ENCODE measurements at places on chromosomes 7 and 10.
A peak's percentile ranks its signal among the peaks of the same experiment; 100 is the strongest.

GRCh38 chr10:48976196-48976595, 36.6 kb upstream of the LRRC18 start:
- no peak for DNase-seq

GRCh38 chr10:125953778-125954385, 57.5 kb downstream of the FANK1 start:
- peak; percentile 4 for DNase-seq

DNA sequence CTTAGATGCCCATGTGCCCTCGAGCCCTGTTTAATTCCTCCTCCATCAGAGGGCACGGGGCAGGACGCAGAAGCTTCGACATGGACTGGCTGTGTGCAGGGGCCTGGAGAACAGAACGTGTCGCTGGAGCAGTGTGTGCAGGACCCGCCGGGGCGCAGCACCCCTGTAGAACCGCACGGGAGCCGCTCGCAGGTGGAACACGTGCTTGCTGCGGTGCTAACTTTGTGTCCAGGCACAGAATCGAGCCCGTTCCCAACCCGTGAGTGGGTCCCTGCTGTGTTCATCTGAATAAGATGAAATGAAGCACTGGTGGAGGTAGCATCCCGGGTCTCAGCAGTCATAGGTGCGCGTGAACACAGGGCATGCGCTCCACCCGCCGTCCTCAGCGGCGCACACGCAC, 116.9 kb downstream of the WDR37 start:
- DNase-seq, result no peak

DNA sequence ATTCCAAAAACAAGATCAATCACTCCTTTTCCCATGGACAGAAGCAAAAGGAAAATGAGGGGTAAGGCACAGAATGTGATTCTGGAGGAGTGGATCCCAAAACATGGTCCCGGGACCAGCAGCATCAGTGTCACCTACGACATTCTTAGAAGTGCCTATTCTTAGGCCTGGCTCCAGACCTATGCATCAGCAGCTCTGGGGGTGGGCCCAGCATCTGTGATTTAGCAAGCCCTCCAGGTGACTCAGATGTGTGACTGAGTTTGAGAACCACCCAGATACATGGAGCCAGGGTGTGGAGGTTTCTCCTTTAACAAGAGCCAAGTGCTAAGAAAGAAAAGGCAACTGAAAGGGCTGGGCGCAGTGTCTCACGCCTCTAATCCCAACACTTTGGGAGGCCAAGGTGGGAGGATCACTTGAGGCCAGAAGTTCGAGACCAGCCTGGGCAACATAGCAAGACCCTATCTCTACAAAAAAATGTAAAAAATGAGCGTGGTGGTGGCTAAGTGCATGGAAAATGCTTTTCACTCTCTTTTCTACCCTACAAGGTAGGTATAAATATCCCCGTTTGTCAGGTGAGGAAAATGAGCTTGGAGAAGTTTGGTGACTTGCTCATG, 17.1 kb upstream of the ARPC1A start:
- no peak for DNase-seq

GRCh38 chr7:23277359-23277989, 21.7 kb upstream of the MALSU1 start:
- peak; percentile 73 for DNase-seq

DNA sequence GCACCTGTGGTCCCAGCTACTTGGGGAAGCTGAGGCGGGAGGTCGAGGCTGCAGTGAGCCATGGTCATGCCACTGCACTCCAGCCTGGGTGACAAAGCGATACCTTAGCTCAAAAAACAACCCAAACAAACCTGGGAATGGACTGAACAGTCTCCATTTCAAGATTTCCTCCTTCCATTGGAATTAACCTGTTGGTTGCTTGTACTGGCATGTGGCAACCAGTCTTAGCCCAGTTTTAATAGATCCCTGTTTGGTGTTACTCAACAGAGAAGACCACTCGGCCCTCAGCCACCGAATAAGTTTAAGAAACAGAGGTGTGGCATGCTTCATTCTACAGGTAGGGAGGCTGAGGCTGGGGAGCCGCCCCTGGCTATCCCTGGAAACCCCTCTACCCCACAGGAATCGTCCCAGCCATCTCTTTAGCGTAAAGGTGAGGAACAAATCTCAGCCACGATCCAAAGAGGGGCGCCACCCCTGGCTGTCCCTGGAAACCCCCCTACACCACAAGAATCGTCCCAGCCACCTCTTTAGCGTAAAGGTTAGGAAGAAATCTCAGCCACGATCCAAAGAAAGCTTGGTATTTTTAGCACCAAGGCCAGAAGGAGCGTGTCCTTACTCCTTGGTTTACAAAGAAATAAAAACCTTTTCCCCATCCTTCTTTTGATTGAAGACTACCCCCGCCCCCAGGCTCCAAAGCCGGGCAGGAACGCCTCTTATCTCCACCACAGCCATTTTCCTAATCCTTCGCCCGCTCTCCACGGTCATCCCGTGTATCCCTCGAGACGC, 861 bp upstream of the TSPAN14 start:
- DNase-seq, result no peak

DNA sequence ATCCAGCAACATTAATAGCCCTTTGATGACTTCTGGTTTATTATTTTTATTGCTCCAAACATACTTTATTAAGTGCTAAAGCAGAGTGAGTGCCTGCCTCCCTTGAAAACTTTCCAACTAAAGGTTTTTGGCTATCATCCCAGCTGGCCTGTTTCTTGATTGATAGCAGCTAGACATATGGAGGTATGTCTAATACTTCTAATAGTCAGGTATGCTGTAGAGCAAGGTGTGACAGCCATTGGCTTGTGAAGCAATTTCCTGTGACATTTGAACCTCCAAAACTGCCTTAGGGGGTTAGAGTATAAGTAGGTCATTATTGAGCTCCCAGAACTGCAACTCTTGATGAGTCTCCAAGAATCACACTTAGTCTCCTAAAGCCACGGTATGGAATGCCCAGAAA, 55.8 kb downstream of the LOXL4 start:
- DNase-seq, result no peak

GRCh38 chr10:83680470-83680891, 458.8 kb upstream of the GHITM start:
- DNase-seq, result no peak

GRCh38 chr7:3922175-3922635, 621.2 kb downstream of the SDK1 start:
- DNase-seq, result peak; percentile 16

- DNase-seq, result peak; percentile 33
Observed at GRCh38 chr7:107494884-107495283, 25.0 kb downstream of the GPR22 start.

GRCh38 chr10:29276251-29276850, 12.5 kb upstream of the LYZL1 start:
- DNase-seq, result no peak

DNA sequence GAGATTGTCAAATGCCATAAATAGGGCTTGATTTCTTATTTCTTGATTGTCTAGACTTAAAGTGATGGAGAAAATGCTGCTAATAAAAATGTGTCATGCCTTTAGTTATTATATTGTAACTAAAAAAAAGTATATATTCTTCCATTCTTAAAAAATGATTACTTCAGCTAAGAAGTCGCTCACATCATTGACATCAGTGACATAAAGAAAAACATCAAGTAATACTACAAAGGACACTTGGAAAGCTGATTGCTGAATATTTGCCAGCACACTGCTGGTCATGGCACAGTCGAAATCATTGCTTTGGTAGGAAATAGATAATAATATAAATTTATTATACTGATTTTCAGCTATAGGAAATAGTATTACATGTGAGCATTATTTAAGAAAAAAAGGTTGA, 62.6 kb downstream of the LOXL4 start:
- no peak for DNase-seq

- DNase-seq, result no peak
Observed at GRCh38 chr7:116957874-116958273, 4.6 kb downstream of the ST7 start.

DNA sequence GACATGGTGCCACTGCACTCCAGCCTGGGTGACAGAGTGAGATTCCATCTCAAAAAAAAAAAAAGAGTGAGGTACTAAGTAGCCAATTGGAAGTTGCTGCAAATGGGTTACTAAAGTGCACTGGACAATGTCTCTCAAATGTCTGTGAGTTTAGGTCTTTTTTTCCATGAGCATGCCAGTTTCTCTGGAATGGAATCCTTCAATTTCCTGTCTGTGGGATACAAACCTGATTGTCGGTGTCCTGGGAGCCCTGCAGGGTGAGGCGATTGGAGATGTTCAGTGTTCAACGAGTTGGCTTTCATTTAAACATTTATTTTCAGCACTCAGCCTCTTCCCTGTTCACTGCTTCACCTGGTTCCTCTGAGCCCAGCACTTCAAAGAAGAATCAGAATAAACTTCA, 5.3 kb upstream of the CALD1 start:
- no peak for DNase-seq

DNA sequence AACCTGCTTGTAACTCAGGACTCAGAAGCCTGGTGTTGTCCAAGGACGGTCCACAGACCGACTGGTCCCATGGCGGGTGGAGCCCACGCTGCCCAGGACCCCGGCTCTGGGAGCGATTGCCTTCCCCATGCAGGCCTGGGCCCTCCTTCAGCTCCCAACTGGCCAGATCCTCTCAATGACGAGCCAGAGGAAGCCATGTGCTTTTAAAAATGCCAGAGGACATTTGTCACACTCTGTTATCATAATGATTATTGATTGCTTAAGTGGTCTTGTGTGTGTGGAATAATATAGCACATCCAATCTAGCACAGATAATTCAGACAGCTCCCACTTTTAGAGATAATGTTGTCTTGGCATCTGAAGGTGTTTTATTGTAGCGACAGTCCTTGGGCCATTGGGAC, 22.6 kb upstream of the OGDHL start:
- no peak for DNase-seq

- DNase-seq, result no peak
Observed at GRCh38 chr7:5539013-5539411, 115.4 kb upstream of the TNRC18 start.

GRCh38 chr10:69411476-69411875, 5.2 kb downstream of the TACR2 start:
- DNase-seq, result peak; percentile 55

DNA sequence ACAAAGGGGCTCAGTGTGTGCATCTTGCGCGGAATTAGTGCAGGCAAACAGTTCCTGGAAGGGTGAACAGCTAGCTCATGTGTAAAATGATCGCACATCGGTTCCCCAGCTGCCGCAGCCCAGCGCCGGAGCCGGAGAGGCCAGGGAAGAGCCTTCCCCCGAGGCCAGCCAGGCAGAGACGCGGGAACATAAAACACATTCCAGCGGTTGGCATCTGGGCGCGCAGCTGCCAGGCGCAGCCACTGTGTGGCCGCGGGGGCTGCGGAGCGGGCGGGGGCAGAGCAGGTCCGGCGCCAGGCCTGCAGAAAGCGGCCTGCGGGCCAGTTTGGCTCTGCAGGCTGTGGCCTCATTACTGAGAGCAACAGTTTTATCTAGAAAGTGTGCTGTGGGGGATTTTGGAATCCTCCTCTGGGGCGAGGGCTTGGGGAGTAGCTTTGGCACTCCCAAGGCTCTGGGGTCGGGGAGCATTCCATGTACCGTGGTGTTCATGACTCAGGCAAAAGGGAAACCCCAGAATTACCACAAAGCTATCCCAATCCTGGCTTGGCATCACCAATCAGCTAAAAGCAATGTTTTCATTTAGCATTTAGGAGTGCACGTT, 74.3 kb downstream of the SAMD9 start:
- DNase-seq, result peak; percentile 20

DNA sequence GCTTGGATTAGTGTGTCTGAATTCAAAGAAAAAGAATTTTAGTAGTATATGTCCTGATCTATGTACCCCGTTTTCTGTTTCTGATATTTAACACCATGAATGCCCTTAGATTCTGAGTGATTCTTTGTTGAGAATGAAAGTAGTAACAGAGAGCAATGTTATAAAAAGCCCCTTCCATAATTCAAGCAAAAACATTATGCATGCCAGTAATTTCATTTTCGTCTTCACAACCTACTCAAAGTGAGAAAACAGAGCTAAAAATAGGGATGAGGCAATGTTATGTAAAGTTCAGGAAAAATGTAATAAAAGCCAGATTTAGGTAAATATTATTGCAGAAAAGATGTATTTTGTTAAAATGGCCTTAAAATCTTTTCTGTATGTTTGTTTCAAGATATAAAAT, 28.1 kb downstream of the PTPRZ1 start:
- DNase-seq, result no peak
